HS-27A (cell line): ENCODE measurements at places on chromosomes 2 and 18.

DNA sequence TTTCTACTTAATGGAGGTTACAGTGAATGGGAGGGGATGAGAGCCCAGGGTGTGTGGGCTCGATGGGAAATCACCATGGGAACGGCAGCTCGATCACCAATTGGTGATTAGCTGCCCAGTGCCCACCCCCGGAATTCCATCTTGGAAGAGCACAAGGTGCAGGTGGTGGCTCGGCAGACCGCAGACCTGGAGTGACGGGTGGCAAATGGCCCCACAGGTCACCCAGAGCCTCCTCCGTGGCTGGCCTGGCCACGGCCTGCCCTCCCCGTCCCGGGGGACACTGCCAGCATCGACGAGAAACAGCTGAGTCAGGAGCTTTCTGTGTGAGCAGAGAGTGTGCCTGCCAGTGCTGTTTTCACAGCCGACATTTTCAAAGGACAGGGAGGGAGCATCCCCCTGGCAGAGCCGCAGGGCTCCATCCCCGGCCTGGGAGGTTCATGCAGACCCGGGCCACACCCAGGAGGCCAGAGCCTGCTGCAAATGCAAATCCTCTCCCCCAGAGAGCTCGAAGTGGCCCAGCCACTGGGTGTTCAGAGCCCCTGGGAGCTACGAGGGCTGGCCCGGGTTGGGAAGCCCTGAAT is 176.4 kb upstream of the MYT1L start:
- no peak for DNase-seq

- DNase-seq = no peak
Measured at GRCh38 chr2:110099471-110100225, 16.0 kb downstream of the MALL start.

- peak; percentile 84 for DNase-seq
Measured at GRCh38 chr2:9179572-9180201, 26.9 kb upstream of the ASAP2 start.

DNA sequence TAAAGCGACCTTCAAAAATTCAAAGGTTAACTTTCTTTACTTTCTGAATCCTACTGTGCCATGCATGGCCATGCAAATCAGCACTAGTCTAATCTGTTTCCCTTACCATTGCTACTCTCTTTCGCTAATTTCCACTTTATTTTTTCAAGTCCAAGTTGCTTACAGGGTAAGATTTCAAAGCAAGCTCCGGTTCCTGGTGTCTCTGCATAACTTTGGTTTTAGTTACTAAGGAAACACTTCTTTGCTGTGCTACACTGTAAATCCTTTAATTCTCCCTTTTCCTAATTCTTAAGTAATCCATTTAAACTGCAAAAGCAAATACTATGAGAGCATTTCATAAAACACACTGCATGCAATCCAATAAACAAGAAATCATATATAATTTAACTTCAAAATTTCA is 383.5 kb upstream of the LYPD1 start:
- DNase-seq = no peak

- DNase-seq = no peak
Measured at GRCh38 chr2:19848029-19848750, 53.6 kb downstream of the TTC32 start.

DNA sequence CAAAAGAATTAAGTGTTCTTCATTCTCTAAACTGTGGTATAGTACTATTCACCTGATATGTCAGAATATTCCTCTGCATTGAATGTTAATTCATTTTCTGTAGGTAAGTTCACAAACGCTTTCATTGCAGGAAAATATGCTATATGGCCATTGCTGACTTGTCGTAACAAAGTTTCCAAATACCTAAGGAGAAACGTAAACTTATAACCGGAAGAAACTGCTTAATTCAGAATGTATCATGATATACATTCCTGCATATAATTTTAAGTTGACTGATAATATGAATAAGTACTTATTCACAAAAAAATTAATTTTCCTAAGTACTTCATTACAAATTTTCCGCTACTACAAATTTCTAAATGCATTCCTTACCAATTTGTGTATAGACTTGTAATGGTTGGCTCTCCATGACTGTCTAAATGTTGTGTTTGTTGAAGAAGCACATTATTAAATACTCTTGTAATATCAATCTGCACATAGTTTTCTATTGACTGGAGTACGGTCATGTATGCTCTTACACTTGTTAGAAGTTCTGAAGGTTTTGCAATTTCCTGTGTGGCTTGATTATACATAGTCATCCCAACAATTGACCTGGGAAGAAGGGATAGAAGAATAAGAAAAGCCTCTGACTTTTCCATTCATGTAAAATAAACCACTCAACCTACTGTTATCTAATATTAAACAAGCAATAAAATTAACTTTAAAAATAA is 85.4 kb downstream of the NCKAP1 start:
- no peak for DNase-seq

GRCh38 chr2:181934694-181935093 is 43.2 kb downstream of the ITPRID2 start:
- no peak for DNase-seq

GRCh38 chr2:232231554-232231953 is 147.0 kb upstream of the ALPP start:
- DNase-seq = no peak

DNA sequence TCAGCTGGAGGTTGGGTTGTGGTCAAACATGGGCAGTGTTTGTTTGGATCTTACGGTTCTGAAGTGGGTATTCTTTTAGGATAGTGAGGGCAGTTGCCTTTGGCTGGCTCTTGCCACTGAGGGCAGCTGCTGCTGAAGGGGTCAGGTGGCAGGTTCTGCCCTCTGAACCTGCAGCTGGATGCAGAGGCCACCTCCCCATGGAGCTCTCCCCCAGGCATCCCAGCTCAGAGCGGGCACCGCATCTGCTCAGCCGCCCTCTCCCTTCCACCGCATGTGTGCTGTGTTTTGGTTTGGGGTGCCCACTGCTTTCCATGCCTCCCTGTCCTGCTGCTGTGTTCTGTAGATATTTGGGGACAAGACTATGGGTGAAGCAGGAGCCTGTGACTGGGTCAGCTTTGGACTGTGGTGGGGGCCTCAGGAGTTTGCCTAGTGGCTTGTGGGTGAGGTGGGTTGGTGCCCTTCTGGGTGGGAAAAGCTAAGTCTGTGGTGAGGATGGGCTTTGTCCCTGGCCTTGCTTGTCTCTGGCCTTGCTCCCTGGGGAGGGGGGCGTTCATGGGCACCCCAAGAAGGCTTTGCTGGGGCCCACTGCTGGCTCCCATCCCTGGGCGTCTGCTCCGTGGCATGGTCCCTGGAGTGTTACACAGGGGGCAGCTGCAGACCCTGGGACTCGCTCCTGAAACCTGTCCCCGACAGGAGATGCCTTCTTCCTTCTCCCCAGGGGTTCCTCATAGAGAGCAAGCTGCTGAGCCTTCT is 28.5 kb downstream of the OTOF start:
- no peak for DNase-seq

- DNase-seq = no peak
Measured at GRCh38 chr2:170462433-170463205, 252.5 kb upstream of the SP5 start.

DNA sequence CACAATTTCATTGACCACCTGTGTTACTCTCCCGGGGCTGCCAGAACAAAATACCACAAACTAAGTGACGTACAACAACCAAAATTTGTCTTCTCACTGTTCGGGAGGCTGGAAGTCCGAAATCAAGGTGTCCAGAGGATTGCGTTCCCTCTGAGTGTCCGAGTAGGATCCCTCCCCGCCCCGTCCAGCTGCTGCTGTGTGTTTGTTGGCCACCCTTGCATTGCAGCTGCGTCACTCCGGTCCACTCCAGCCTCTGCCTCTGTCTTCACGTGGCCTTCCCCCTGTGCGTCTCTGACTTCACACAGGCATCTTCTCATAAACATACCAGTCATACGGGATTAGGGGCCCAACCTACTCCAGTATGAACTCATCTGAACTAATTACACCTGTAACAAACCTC is 251.8 kb upstream of the SMIM21 start:
- DNase-seq = no peak
